ENCODE measurements at places on chromosomes 4 and X.

DNA sequence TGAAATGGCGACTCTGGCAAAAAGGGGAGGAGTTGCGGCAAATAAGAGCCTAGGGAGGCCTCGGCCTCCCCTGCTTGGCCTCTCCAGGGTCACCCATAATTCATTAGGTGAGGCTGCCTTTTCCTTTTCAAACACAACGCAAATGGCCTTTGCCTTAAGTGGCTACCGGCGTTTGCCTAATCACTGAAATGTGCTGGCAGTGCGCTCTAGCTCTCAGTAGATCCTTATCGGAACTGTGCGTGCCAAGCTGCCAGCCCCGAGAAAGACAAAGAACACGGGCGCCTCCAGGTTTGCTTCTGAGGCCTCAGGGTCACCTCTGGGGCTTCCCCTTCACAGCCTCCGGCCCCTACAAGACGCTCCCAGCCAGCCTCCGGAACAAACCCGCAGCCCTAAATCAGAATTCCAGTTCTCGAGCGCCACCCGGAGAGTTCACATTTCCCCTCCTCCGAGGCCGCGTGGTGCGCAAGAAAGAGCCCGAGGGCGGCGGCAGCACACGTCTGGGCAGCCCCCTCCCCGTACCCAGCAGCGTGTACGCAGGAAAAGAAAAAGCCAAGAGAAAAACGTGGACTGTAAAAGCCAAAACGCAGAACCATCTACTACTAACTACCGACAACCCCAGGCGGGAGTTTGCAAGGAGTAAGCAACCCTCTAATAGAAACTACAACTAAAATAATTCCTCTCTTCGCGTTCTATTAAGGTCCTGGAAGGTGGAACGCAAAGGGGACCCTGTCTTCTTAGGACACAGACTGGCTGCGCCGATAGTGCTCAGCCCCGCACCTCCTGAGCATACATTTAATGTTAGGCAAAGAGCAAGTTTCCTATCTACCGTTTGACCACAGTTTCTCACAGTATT lies 76.5 kb upstream of the BCOR start:
- peak; percentile 50 for DNase-seq

DNA sequence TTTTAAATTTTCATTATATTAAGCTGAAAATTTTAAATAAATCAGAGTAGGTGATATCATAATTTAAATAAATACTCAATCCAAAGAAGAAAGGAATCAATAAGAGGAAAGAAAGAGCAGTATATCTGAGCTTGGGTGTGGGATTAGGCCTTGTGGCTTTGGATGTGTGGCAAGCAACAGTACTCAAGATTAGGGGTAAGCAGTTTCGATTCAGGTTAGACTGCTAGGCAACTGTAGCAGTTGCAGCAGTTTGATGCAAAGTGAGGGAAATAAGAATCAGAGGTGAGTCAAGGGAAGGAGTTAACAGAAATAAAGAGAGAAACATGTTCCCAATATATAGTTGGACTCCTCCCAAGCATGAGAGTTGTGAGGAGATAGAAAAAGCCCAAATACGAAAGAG lies 599.6 kb upstream of the KLHL4 start:
- no peak for DNase-seq

GRCh38 chr4:71095545-71095944 lies 102.1 kb downstream of the DCK start:
- DNase-seq, result no peak

DNA sequence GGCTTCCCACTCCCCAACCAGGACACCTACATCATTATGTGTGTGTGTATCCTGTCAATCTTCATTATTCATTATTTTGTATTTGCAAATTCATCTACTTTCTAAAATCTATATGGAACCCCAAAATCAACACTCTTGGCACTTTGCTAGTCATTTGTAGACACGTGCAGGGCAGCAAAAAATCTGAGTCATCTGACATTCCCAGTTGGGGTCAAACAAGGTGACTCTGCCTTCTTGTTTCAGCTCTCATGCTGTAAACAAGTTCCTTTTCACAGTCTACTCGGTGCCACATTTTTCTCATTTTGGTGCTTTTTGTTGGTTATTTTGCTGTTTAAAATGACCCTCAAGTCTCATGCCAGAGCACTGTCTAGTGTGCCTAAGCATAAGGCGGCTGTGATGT lies 5.9 kb downstream of the MRFAP1L1 start:
- DNase-seq, result peak; percentile 41

DNA sequence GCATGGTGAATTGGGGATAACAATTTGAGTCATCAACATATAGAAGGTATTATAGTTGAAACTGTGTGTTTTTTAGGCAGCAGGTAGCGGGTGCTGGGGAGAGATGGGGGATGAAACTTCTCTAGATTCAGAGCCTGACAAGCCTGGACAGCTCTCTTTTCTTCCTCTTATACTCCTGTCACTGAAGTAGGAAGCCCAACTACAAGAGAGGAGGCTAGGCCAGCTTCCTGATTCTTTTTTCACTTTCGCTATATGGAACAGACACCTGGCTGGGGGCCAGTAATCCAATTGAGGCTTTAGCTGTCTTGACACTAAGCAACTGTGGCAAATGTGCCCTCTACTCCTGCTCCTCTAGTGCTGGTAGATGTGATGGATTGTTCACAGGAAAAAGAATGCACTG lies 69.2 kb downstream of the PHKA1 start:
- DNase-seq, result peak; percentile 16

GRCh38 chr4:113641025-113641431 lies 120.5 kb downstream of the CAMK2D start:
- DNase-seq, result no peak

GRCh38 chr4:158268553-158268952 lies 58.3 kb downstream of the TMEM144 start:
- DNase-seq, result no peak

GRCh38 chrX:12722314-12722713 lies 68.9 kb upstream of the PRPS2 start:
- no peak for DNase-seq

GRCh38 chrX:96453139-96453538 lies 231.5 kb upstream of the DIAPH2 start:
- no peak for DNase-seq

- no peak for DNase-seq
These were observed 53.9 kb downstream of the CPZ start for GRCh38 chr4:8646296-8647093.

DNA sequence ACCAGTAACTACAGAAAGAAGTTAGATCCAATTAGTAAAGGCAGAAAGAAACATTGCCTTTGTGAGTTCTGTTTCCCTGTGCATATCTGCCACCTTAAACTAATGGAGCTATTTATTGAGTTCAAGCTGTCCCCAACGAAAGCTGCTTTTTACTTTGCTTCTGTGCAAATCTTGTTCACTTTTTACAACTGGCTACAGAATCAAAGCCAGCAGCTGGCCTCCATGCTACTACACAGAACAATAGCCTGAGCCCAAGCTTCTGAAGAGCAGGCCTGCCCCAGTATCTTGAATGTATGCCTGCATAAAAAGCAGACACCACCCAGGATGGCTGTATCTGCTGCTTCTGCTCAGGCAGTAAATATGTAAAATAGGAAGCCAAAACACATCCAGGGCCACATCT lies 28.1 kb downstream of the ANK2 start:
- DNase-seq, result no peak

Data from dermis blood vessel endothelial cell (primary cell).